ENCODE measurements at places on chromosomes 1 and 21. TPM values are rescaled to one million over a fixed set of nuclear protein-coding genes. Genes with fewer than 3 reads are reported as not detected.

The OR2C3 gene
- total RNA-seq, result not detected

The ZNF683 gene
- total RNA-seq, result not detected

The PAFAH2 gene
- total RNA-seq, result 13.0 TPM

GRCh38 chr1:5662744-5663126 lies 329.5 kb downstream of the NPHP4 start:
- no peak for DNase-seq

- peak; percentile 38 for DNase-seq
These were observed 141.9 kb downstream of the CLEC20A start for GRCh38 chr1:178354816-178355215.
